Stimulated activated CD4-positive, alpha-beta T cell treated with anti-CD3 and anti-CD28 coated beads, Interleukin-12 subunit alpha, Interleukin-12 subunit beta, amount 100 ng/mL, for 4 hours (primary cell): ENCODE measurements at places on chromosomes 6 and 20.

DNA sequence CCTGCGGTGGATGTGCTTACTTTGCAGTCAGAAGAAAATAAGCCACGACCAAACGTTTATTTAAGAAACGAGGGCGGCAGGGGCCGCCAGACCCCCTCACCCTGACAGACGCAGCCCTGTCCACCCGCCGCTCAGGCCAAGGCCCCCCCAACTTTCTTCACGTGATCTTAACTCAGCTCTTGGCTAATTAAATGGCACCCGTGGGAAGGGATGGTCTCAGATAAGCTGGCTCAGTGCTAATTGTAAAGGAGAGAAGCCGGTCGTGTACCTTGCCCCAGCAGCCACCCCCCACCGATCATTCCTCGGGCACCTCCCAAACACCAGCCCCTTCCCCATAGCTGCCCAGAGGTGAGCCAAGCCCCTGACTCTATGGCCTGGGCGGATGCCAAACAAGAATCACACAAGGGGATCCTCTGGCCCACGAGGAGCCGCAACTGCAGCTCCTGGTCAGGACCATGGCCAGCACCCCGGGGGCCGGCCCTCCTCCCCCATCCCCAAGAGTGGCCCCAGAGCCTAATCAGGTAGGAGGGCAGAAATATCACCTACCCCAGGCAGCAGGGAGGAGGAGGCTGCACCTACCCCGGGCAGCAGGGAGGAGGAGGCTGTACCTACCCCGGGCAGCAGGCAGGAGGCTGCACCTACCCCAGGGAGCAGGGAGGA is 11.2 kb downstream of the KCNQ2 start:
- no peak for DNase-seq

GRCh38 chr20:59259946-59260345 is 40.5 kb upstream of the EDN3 start:
- DNase-seq: no peak

- DNase-seq: no peak
Measured at GRCh38 chr20:18989736-18990474, 176.3 kb downstream of the SCP2D1 start.

- no peak for DNase-seq
Measured at GRCh38 chr6:37287519-37288157, 29.7 kb upstream of the TMEM217 start.

GRCh38 chr6:165575158-165575549 is 87.9 kb downstream of the PDE10A start:
- no peak for DNase-seq

DNA sequence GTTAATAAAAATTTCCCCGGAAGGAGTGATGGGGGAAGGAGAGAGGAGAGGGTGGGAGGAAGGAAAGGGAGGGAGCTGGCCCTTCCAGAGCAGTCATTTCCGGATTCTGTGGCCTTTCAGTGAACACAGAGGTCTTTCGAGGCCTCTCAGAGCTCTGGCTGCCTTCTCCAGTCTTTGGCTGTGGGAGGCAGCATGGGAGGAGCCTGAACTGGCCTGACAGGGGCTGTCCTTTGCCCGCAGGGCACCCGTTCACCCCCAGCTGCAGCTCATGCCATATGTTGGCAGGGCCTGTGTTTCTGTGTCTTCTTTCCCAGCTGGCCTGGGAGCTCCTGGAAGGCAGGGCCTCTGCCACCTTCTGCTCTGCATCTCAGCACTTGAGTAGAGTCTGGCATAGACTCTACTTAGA is 95.5 kb downstream of the PPP1R14C start:
- DNase-seq: no peak

GRCh38 chr6:1004885-1005630 is 306.8 kb upstream of the FOXQ1 start:
- no peak for DNase-seq

- no peak for DNase-seq
Measured at GRCh38 chr20:63446216-63447024, 26.0 kb downstream of the KCNQ2 start.

DNA sequence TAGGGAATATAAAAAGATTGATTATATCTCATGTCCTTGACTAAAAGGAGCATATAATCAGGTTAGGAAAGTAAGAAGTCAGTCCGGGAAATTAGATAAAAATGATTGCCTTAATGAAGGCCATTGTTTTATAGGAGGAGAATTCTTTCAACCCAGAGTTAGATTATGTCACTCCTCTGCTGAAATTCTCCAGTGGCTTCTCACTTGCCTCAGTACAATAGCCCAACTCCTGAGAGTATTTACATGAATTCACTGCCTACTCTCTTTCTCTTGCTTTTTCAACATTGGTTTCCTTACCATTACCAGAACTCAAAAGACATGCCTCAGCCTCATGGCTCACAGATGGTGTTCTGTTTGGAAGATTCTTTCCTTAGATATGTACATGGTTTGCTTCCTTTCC is 114.9 kb downstream of the EPHA7 start:
- DNase-seq: no peak

- DNase-seq: no peak
Measured at GRCh38 chr20:48717095-48717672, 110.6 kb downstream of the PREX1 start.

DNA sequence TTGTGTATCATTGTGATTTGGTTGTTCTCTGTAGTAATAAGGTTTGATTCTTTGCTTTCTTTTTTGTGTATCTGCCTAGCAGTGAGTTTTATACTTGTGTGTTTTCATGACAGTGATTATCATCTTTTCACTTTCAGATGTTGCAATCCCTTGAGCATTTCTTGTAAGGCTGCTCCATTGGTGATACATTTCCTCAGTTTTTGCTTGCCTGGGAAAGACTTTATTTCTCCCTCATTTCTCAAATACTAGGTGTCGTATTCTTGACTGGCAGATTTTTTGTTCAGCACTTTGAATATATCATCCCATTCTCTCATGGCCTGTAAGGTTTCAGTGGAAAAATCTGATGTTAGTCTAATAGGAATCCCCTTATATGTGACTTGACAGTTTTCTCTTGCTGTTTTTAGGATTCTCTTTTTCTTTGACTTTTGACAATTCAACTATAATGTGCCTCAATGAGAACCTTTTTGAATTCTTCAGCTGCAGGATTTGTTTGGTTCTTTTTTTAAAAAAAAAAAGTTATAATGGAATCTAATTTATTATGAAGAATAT is 31.1 kb upstream of the NUP153 start:
- DNase-seq: no peak

GRCh38 chr6:106417572-106418147 is 57.1 kb downstream of the CRYBG1 start:
- no peak for DNase-seq

DNA sequence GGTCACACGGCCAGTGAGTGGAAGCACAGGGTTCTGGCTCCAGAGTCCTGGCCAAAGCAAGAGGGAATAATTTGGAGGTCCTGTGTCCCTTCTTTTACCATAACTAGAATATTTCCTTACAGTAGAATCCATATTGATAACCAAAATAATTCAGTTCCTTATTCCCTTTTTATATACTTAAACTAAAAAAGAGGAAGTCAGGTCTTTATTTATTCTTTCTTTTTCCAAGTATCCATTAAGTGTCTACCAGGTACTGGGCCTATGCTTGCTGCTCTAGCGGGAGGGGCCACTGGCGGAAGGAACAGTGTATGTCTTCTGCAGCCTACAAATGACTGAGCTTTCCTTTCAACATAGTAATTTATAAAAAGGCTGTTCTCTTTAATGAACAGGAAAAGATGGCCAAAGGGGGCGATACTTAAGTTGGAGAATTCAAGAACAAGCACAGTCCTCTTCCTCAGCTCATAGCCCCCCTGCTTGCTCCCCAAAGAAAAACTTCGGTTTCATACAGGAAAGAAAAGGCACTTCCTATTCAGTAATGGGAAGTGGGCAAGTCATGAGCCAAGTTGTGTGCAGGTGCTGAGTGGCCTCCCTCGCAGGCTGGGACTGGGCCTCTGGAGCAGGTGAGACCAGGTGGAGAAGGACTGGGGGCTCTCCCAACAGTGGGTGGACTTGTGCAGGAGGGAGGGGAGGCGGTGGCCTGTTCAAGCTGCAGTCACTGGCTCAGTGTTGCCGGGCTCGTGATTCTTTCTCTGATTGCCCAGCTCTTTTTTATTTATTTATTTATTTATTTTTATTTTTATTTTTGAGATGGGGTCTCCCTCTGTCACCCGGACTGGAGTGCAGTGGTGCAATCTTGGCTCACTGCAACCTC is 110.9 kb downstream of the ARMC2 start:
- no peak for DNase-seq

DNA sequence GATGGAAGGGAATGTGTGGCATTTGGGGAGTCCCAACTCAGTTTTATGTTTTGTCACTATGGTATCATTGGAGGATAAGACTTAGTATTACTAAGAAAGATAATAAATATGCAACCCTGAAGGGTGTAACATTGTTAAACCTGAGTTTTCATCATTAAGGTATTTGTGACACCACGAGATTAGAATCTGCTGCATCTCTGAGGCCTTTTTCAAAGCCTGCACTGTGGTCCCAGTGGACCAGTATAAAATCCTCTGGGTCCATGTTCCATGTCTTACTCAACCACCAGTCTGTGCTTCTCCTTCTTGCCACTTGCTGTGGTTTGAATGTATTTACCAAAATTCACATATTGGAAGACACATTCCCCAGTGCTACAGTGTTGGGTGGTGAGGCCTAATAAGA is 130.6 kb downstream of the TBX18 start:
- no peak for DNase-seq

- no peak for DNase-seq
Measured at GRCh38 chr6:53961679-53962370, 149.4 kb upstream of the MLIP start.

- DNase-seq: no peak
Measured at GRCh38 chr20:32585586-32586127, 524 bp upstream of the NOL4L start.

DNA sequence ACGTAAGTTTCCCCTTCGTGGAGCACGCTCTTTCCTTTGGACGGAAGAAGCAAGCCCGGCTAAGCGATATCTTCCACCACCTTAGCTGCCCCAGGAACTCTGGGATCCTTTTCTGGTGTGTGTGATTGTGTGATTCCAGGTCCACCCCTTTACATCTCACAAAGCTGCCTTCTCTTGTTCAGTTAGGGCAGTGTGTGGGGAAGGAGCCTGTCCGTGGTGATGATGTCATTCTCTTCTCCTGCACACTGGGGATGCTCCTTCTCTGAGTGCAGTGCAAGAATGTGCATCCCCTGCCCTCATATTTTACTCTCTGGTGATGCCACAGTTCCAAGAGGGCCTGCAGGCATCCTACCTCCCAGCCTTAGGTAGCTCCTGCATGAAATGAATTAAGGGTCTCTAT is 30.3 kb downstream of the BNIP5 start:
- no peak for DNase-seq

DNA sequence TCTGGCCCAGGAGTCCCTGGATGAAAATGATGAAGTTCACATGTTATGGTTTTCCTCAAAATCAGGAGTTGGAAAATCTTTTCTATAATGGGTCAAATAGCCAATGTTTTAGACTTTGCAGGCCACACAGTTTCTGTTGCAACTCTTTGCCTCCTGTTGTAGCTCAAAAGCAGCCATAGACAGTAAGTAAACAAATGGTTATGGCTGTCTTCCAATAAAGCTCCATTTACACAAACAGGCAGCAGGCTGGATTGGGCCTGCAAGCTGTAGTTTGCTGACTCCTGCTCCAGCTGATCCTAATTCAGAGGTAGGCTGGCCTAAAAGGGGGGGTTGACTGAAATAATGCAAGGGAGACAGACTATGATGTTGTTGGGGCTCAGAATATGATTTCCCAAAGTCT is 33.0 kb downstream of the METTL24 start:
- no peak for DNase-seq

DNA sequence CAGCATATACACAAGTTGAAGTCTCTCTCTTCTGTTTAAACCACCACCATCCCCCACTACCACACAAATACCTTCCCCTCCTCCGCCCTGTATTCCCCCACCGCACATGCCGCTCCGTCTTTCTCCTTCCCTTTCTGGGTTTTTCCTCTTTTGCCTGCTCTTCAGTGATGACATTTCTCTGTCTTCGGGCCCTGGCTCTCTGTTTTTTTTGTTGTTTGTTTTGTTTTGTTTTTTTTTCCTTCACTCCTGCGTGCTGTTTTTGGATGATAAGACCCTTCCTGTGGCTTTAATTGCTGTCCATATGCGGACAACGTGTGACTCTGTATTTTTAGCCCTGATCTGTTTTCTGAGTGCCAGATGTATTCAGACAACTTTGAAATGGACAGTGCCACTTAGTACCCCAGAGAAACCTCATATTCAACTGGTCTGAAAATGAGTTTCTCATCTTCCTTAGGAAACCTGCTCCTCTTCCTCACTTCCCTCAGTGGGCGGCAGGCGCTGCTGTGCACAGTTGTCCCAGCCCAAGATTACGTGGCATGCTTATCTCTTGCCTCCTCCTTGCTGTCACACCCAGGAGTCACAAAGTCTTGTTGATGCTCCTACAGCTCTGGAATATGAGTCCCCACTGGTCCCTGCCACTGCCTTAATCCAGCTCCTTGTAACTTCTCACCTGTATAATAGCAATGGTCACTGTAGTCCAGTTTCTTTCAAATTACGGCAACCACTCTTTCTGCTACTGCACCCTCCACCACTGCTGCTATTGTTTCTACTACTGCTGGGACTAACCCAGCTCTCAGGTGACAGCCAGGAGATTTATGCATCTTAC is 8.2 kb downstream of the PPP1R14C start:
- DNase-seq: no peak

DNA sequence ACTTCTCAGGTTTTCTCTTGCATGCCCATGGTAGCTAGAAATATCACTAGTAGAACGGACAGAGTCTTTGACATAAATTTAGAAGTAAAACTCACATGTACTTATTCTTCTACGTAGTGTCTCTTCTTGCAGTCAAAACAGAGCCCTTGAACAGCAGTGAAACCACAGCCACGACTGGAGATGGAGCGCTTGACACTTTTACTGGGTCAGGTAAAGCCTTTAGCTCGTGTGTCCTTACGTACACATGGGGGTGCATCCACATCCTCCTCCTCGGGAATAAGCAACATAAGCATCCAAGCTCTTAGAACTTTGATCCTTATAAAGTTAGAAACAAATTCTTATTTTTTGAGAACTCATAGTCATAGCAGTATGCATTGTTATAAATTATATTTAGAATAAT is 215.3 kb downstream of the EYA4 start:
- no peak for DNase-seq

GRCh38 chr6:84197708-84198107 is 29.7 kb downstream of the CEP162 start:
- DNase-seq: no peak

DNA sequence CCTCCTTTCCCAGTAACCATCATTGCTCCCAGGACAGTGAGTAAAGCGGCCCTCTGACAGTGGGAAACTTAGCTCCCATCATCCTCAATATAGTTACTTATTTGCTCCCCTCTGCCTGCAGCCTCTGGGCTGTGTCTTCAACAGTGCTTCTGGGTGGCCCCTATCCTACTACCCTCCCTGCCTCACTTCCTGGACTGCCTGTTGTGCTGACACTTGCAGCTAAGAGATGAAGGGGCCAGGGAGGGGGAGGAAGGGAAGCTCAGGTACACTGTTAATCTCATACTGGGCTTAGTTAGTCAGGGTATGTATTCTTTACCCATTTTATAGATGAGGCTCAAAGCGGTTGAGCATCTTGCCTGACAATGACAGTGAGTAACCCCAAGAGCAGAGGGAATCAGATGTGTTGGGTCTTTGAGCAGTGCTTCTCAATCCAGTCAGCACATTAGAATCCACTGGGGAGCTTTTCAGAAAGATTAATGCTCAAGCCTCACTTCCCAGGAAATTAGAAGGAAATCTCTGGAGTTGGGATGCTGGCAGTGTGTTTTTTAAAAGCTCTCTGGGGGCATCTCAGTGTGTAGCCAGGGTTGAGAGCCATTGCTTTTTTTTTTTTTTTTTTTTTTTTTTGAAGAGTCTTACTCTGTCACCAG is 27.1 kb upstream of the KCNK5 start:
- DNase-seq: no peak
